EH (cell line): ENCODE measurements at places on chromosomes 3 and 15.

GRCh38 chr3:155497930-155498647, 204.6 kb upstream of the STRIT1 start:
- DNase-seq = peak; percentile 92

- DNase-seq = peak; percentile 66
Measured at GRCh38 chr15:73388256-73388781, 19.6 kb upstream of the HCN4 start.

DNA sequence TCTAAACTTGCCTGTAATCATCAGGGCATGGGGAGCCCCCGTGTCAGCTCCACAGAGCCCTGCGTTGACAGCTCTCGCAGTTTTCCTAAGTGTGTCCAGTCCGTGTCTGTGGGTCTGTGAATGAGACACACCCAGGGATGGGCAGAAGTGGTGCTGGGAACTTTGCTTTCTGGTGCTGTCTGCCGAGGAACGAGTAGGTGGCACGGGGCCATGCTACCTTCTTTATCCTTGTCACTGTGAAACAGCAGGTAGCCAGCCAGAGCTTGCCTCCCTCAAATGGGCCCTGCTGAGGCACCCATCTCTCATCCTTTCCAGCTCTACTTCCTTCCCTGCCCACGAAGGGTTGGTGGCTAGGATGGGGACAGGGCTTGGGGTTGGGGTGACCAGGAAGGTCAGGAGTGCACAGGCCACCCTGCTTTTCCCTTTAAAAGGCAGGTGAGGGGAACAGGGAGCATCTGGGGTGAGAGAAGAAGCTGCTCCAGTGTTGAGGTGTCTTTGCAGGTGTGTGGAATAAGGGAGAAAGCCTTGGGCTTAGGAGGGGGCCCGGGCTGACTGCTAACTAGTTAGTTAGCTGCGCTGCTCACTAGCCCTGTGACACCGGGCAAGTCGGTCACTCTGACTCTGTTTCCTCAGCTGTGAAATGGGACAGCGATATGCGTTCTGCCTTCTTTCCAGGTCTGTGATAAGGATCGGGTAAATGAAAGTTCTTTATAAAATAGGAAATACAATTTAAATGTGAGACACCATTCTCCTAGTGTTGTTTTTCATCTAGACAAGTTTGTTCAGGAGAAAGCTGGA, 27.9 kb downstream of the PDIA5 start:
- no peak for DNase-seq

DNA sequence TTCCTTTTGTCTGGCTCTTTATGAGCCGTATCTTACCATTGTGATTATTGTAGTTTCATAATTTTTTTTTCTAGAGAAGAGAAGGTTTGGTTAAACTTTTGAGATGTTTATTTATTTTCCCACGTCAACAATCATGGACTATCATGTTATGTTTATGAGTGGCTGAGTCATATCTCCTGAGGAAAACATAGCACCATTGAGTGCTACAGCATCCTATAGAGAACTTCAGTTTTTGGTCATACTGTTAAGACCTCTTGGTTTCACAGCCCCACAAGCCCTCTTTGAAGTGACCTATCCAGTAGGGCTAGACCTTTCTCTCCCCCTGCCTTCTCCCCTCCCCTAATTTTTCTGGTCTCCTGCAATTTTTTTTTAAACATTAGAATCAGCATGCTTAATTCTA, 20.8 kb downstream of the PIK3CA start:
- DNase-seq = no peak

- DNase-seq = no peak
Measured at GRCh38 chr15:48421362-48421761, 90.1 kb downstream of the DUT start.

- DNase-seq = no peak
Measured at GRCh38 chr3:101133652-101134051, 140.4 kb upstream of the ABI3BP start.

DNA sequence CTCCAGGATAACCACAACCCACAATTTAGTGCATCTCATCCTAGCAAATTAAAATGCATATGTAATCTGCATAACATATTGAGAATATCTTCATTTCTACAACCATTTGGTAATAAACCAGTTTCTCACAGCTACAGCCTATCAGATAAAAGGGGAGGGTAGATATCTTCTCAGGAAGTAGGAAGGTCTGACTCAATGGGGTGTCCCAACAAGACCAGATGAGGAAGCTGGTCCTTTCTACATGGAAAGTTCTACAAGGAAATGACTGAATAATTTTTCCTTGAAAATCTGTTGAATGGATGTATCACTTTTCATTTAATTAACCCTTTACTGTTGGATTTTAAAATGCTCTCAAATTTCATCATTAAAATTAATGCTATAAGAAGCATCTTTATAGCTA, 17.4 kb upstream of the TMPRSS7 start:
- no peak for DNase-seq

- peak; percentile 33 for DNase-seq
Measured at GRCh38 chr15:67543348-67543718, 830 bp downstream of the MAP2K5 start.
